ENCODE measurements at places on chromosomes 1 and 21.

- peak; percentile 57 for DNase-seq
Observed at GRCh38 chr1:26378088-26378878, 5.7 kb upstream of the ZNF683 start.

DNA sequence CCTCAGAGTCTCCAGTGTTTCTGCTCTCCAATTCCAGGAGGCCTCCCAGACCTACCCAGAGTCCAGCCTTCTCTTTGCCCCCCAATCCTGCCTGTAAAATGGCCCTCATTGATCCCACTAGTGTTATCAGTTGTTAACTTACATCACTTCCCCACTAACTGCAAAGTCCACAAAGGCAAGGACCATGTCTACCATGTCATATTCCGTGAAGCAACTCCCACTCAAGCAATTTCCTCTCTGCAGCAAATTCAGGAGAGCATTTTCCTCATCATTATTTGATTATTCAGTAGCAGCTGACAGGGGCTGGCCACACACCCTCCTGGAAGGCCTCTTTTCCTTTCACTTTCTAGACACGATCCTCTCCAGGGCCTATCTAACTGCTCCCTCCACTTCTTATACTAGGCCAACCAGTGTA lies 153.5 kb downstream of the RERE start:
- peak; percentile 87 for DNase-seq

GRCh38 chr1:215923129-215923824 lies 356.2 kb downstream of the KCTD3 start:
- DNase-seq = no peak

DNA sequence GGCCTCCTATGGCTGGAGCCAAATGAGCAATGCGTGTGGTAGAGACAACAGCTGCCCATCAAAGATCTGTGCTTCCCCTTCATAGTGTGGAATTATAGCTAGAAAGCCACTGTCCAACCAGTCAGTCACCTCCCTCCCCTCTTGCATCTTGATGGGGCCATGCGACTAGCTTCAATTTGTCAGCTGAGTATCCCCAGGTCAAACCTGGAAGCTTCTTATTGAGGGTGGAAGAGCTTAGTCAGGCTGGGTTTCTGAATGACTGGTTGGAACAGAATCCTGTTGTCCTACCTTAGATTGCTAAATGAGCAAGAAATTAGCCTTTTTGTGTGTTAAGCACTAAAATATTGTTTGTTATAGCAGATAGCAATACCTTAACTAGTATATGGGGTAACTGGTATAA lies 625.4 kb downstream of the PTPRC start:
- no peak for DNase-seq

DNA sequence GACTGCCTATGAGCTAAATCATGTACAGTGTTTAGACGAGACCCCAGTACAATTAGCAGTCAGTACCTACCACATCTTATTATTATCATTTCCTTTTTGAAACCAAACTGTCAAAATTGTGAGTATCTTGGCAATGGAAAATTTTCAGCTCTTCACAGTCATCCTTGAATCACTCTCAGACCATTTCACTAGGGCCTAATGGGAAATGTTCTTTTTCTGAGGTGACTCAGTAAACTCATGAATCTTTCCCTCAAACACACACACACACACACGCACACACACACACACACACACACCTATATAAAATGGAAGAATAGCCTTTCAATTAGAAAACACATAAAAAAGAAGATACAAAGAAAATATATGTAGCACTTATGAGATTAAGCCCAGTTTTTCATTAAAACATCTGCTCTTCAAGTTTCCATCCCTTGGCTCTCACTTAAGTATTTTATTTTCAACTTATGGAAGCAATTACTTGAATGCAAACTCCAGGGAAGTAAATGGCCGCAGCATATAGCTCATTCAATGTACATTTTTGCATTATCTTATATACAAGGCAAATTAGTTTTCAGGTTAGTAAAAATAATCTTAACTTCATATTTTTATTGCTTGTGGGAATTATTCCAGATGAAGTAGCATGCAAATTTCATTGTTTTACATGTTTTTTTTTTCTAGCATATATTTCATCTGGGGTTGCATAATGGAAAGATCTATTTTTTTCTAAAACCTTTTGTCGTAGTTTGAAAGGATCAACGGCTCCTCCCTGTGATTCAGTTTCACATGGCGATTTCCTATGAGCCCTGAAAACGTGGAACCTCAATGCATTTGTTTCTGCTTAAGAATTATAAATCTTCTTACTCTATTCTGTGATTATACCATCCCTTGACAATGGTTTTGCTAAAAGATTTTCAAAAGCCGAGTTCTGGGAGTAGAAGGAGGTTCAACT lies 46.3 kb upstream of the TMPRSS15 start:
- no peak for DNase-seq

- DNase-seq = peak; percentile 77
Observed at GRCh38 chr1:172449585-172450523, 6.0 kb upstream of the PIGC start.

- DNase-seq = no peak
Observed at GRCh38 chr1:165531021-165531420, 12.8 kb upstream of the LRRC52 start.

GRCh38 chr21:31103163-31103562 lies 64.9 kb upstream of the KRTAP19-8 start:
- no peak for DNase-seq

DNA sequence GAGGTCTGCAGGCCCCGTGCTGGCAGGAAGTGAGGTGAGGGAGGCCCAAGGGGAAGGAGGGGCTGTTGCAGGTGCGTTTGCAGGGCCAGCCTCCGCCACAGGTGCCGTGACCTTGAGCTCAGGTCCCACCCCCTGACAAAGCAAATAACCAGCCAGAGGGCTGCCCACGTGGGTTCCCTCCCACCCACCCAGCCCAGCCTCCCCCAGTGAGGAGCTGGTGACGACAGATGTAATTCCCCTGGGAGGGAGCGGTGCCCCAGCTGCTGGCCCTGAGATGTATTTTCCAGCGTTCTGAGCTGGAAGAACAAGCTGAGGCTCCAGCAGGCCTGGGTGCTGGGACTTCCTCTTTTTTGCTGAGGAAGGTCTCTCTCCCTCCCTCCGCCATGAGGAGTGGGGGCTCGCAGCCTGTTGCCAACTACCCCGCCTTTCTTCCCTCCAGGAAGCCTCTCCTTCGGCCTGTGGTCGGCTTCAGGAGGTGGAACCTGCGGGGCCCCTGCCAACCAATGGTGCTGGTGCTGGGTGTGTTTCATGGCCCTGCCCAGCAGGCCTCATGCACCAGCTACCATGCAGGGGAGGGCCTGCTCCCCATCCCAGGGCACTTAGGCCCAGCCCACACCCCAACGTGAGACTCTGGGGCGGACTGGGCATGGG lies 153.2 kb downstream of the PRDM16 start:
- DNase-seq = peak; percentile 23

- DNase-seq = no peak
Observed at GRCh38 chr1:83029916-83030315, 969.0 kb downstream of the TTLL7 start.

DNA sequence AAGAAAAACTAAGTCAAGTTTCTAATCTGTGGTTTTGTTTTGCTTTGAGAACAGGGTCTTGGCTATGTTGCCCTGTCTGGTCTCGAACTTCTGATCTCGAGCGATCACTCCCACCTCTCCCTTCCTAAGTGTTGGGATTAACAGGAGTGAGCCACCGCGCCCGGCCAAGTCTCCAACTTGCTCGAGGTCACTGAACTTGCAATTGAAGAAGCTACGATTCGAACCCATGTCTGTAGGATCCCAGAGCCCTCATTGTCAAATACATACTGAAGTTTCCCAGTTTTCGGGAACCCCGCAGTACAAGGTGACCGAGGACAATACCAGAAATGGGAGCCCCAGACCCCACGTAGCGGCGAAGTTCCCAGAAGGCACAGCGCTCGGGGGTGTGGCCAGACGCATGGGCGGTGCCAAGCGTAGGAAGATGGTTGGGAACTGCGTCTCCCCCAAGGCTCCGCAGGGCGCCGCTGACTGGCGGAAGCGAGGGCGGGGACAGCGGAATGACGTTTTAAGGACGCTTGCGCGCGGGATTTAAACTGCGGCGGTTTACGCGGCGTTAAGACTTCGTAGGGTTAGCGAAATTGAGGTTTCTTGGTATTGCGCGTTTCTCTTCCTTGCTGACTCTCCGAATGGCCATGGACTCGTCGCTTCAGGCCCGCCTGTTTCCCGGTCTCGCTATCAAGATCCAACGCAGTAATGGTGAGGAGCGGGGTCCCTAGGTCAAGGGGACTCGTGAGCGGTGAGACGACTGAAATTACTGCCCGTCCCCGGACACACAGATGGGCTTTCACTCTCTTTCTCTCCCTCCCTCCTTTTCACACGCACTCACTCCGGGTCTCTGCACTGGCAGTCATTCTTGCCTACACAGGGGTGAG lies at the start of gene KIF2C:
Gene KIF2C (plus strand): TSS at position 531 of the 872 bp plus-strand sequence. CDS start 96 bp downstream, at position 627.
- peak; percentile 99 for DNase-seq

- no peak for DNase-seq
Observed at GRCh38 chr1:219041818-219042217, 131.9 kb upstream of the LYPLAL1 start.

DNA sequence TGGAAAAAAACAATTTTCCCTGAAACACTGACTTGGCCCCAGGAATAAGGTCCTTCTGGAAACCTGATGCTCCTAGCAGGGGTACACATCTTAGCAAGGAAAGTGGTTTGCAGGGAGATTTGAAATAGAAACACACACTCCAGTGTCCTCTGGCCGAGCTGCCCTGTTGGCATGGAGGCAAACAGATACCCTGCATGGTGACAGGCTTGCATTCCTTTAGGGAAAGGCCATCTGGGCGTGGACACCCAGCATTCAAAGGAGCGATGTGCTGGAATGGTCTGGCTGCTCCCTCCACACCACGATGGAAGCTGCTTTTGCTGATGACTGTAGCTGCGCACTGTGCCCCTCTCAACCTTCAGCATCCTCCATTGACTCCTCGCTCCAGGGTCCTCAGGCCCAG lies 41.5 kb upstream of the BCAR3 start:
- no peak for DNase-seq

DNA sequence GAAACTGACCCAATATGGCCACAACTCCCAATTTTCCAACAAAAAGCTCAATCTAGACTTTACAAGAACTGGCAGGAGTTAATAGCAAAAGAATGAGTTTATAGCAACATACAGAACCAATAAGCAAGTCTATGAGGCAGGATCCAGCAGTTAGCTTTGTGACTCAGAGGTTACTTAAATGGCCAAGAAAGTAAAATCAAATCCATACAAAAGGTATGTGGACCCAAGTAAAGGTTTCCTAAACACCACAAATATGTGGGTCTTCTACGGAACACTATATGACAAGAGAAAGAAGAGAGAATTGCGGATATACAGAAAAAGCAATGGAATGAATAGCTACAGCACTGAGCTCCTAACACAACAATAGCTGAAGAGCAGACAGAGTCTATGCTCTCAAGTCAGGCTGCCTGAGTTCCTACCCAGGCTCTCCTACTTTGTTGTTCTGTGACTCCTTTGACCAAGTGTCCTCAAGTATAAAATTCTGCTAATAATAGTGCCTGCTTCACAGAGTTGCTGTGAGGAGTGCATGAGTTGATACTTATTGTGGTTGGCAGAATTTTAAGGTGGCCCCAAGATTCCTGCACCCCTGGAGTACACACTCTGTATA lies 204.3 kb downstream of the SMYD3 start:
- no peak for DNase-seq

DNA sequence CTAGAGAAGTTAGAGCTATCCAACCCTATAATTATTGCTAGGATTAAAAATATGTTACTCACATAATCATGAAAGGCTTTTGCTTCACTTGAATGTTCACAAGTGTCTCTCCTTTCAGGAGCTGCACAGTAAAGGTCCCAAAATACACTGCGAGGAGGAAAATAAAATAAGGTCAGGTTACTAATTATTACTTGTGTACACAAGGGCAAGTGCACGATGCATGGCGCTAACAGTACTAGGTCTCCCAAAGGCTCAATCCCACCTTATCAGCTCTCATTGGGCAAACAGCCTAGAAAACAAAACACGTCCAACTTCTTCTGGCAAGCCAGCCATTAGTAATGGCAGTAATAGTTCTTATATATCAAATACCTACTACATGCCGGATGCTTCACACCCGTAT lies 4.4 kb downstream of the SSBP3 start:
- no peak for DNase-seq

DNA sequence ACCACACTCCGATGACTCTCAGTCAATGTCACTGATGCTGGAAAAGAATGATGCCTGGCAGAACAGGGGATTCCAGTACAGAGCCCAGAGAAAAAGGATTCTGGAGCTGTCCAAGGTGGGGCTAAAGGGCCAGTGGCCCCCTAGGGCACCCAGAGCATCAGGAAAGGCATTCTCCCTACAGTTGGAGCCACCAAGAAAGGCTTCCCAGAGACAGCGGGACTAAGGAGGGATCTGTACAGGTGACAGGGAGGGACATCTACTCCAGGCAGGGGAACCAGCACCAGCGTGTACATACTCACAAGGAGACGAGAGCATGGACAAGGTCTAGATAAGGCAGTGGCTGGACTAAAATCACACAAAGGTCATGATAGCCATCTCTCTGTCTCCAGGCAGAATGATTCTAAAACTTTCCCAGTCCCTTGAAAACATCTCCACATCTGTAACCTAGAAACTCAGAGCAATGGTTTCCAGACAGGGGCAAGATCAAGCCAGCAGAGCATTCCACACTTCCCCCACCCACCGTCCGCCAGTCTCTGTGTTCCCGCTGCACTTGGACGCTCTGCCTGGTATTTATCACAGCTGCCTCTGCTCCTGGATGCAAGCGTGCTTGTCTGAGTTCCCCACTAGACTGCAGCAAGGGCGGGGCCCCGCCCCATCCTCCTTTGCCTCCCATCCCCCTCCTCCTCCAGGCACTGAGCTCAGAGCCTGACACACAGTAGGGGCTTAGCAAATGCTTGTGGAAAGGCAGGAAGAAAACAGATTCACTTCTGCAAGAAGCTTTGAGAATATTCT lies 111.6 kb upstream of the ZC3H12A start:
- DNase-seq = no peak

DNA sequence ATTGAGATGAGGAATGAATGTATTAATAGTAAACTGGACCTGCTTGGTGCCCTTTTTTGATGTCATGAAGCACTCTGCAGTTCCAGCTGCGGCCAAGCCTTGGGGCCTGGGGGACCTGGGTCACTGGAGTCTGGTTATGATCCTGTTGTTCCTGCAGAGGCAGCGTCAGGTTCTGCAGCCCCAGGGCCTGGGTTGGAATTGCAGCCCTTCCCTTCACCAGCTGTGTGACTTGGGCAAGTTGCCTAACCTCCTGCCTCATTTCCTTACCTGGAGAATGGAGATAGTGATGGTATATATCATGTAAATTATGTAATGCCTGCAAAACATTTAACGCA lies 9.1 kb upstream of the ATP5PO start:
- no peak for DNase-seq
